Hindlimb muscle (tissue), 1 donor: ENCODE measurements at places on chromosomes 12 and 14. TPM values are rescaled to one million over a fixed set of nuclear protein-coding genes. Genes with fewer than 3 reads are reported as not detected.

DNA sequence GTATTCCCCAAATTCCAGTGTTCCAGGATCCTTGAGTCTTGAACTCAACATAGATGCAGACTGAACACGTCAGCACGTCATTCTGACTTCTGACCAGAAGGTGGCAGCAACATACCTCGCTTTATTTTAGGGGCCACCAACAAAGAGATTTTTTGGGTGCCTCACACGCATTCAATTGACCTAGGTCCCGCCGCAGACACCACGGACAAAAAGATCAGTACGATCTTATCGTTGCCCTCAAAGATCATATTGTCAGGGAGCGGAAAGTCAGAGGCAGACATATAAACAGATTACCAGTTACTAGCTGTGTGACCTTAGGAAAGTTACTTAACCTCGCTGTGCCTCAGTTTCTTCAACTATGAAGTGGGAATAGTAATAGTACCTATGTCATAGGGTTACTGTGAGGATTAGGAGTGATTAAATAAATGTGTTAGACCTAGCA is 6.5 kb upstream of the PRPH start:
- peak; percentile 64 for DNase-seq

GRCh38 chr12:63882844-63883243 is 38.3 kb downstream of the SRGAP1 start:
- DNase-seq: peak; percentile 26

DNA sequence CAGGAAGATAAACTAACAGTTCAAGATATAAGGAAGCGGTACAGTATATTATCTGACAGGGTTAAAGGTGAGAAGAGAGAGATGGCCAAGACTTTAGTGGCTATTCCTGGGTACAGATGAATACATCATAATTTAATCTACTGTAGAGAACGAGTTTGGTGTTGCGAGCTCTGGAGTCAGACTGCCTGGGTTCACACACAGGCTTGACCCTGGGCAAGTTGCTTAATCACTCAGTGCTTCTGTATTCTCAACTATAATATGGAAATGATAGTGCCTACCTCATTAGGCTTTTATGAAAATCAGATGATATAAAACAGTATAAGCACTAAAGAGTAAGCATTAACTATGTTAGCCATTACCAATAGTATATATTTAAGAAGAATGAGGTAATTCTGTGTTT is 3.5 kb downstream of the PPM1H start:
- no peak for DNase-seq

GRCh38 chr14:99194136-99194535 is 77.9 kb downstream of the BCL11B start:
- no peak for DNase-seq

Gene TSPAN11
- 5.9 TPM for polyA plus RNA-seq

DNA sequence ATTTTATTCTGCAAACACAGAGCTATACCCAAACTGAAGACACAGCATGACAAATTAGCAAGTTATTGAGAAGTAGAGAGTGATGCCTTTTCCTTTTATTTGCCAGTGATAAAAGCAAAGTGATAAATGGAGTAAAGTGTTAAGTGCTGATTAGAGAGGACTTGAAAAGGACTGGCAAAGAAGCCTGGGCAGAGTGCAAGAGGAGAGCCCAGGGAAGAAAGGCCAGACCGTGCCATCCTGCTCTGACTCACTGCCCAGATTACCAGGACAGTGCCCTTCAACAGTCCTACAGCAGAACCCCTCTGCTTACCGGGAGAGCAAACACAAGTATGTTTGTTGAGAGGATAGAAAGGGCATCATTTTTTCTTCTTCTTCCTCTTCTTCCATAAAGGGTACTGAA is 106.5 kb downstream of the ETV6 start:
- no peak for DNase-seq

Gene NID2
- polyA plus RNA-seq: 86.3 TPM

Gene SLCO1B1
- polyA plus RNA-seq: not detected

- no peak for DNase-seq
Measured at GRCh38 chr14:104102282-104102914, 16.9 kb downstream of the ASPG start.

DNA sequence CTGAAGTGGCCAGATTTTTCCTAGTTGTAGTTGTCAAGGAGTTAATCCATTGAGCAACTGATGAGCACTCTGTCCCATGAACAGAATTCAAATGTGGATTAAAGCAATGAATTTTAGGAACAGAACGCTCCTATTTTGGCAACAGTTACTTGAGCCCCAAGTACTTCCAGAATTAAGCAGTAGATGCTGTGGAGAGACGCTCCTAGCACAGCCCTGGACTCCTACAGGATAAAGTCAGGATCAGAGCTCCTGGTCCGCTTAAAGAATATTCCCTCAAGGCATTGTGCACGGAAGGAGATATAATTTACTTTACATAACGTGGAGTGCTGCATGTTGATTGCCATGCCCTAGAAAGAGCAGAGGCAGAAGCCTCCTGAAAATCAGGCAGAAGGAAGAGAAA is 53.4 kb downstream of the FLRT2 start:
- no peak for DNase-seq

- DNase-seq: no peak
Measured at GRCh38 chr14:21215879-21216251, 53.4 kb downstream of the HNRNPC start.
